ENCODE measurements at places on chromosomes 7 and 10.

DNA sequence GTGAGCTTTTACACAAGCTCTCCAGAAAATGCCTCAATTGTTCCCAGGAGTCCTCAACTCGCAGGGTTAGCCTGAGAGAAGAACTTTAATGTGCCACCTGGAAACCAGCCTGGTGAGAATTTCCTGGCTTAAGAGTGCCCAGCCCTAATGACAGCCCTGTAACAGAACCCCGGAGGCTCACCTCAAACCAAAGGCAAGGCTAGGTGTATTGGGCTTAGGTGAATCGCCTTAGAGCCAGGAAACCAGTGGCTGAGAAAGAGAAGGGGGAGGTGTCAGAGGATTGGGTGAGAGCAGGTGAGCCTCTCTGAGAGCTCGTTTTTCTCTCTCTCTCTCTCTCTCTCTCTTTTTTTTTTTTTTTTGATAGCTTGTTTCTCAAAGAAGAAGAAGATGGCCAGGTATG, 7.3 kb downstream of the OCM2 start:
- no peak for DNase-seq

- DNase-seq: no peak
These were observed 6.0 kb upstream of the DAGLB start for GRCh38 chr7:6453734-6454133.

DNA sequence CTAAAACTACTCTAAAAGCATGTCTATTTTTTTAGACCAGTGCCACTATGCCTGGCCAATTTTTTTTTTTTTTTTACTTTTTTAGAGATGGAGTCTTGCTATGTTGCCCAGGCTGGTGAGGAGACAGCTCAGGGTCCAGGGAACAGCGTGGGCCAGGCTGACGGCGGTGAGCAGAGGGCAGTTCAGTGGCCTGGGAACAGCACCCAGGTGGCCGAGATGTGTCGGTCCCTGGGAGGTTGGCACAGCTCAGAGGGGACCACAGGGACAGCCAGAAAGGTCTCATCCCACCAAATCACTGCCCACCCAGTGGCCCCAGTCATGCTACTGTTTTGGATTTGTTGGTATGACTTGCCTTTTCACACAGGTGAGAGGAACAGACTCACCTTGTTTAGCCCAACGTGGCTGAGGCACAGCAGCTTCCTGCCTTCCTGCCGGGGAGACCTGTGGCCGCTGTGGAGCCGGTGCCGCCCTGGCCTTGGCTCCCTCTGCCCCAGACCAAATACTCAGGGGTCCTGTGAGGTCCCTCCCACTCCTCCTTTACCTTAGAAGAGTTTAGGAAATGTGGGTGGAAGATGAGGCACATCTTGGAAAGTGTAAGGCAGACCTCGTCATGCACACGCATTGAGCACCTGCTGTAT, 109.6 kb downstream of the PTPRE start:
- DNase-seq: no peak

DNA sequence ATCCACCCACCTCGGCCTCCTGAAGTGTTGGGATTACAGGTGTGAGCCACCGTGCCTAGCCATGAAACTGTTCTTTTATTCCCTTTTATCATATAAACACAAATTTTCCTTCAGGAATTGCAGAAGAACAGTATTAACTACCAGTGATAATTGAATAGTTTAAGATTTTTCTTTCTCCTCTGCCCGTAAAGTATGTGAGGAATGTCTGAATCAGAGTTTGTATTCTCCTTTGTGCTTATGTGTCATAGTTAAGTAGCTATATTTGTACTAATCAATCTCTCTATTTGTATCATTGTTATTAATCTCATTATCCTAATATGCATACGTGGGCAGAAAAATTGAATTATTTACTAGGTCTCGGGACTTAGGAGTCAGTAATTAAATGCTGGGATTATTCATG, 83.6 kb downstream of the ZNF277 start:
- no peak for DNase-seq

- DNase-seq: no peak
These were observed 83.9 kb downstream of the SEC23IP start for GRCh38 chr10:119976421-119976820.

GRCh38 chr10:78181381-78182055, 147.9 kb downstream of the RPS24 start:
- no peak for DNase-seq

DNA sequence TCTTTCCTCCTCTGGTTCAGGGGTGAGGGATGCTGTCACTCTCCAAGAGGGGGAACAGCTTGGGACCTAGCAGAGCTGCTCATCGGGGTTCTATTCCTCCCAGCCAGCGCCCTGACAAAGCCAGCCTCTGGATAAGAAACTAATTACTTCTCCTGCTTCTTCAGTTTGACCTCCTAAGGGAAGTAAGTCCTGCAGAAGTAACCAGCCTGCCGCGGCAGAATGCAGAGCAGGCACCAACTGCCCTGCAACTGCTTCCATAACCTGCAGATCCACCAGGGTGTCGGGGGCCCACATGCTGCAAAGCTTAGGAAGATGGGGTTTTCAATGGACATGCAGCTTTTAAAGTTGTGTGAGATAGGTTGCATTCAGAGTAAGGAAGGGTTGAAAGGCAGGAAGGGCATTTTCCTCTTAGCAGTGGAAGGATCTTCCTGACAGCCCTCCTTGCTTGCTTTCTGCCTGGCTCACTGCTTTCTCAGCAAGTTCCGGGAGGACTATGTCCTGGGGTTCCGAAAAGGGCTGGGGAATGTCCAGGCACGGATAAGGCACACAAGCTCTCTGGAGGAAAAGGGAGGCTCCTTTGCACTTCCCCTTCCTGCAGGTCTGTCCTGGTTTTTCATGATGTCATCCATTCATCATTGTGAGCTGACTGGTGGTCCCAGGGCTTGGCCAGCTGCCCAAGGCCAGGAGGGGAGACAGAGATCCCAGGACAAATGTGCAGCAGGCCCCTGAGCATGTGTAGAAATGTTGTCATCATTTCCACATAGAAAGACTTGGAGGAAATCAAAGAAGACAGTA, 24.3 kb upstream of the CALU start:
- DNase-seq: no peak

- no peak for DNase-seq
These were observed 228.1 kb upstream of the KLF14 start for GRCh38 chr7:130962109-130962508.

DNA sequence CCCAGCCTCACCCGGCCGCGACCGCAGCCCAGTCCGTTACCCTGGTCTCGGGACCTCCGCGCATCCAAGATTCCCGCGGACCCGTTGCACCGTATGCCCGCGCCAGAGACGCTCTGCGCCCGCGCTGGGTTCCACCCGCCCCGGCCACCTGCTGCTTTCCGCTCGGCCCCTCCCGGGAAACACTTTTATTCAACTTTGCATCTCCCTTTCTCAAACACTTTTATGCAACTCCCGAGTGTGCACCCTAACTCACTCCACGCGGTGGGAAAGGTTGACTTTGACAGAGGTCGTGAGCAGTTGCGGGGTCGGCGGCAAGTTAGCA, at the start of gene ODAD2:
Gene ODAD2 (minus strand): TSS at position 126 of the 322 bp plus-strand sequence. CDS start 3,937 bp downstream, outside the sequence.
- DNase-seq: no peak

- no peak for DNase-seq
These were observed 57.8 kb downstream of the CASD1 start for GRCh38 chr7:94567396-94567795.

DNA sequence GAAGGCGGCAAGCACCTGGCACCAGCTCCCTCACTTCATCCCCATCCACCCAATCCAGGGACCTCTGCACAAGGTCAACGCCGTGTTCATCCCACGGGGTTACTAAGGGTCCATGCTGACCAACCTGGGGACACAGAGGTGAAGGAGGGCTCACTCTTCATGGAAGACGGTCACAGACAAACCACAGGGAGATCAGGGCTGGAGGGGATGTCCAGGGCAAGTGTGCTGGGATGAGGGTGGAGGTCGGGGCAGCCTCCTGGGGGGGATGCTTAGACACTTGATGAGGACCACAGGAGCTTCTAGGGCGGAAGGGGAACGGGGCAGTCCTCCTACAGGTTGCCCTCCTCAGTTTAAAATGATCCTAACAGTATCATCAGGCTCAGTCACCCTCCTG, 46.7 kb downstream of the FAM53B start:
- no peak for DNase-seq

DNA sequence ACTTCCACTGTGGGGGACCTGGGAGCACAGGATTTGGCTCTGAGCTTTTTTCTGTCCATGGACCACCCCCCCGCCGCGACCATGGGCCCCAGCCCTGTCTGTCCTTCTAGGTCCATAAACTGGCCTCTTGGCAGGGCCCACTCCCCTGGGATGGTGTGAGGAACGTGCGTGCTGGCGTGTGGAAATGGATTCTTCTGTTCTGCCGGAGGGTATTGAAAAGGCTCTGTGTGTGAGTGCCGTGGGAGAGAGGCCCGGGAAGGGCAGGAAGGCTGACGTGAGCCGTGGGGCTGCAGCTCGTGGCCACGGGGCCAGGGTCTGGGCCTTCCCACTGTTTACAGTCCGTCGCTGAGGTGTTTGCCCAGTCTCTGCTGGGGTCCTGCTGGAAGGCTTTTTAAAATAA, 123.7 kb downstream of the GRK5 start:
- DNase-seq: no peak

DNA sequence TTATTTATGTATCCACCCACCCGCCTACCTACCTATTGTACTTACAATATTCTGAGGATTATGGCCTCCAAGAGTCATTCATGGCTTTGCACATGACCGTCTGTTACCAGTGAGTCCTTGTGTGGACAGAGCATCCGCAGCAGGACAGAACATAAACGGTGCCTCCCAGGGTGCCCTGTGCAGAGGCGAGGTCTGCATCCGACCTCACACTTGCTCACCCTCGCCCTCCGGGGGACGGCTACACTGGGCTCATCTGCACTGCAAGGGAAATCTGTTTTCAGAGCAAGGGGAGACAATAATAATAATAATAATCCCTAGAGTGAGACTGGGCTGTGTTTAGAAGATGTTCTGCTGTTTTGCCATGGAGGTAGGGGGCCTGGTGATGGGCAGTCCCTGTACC, 29.8 kb downstream of the PFKP start:
- DNase-seq: no peak

DNA sequence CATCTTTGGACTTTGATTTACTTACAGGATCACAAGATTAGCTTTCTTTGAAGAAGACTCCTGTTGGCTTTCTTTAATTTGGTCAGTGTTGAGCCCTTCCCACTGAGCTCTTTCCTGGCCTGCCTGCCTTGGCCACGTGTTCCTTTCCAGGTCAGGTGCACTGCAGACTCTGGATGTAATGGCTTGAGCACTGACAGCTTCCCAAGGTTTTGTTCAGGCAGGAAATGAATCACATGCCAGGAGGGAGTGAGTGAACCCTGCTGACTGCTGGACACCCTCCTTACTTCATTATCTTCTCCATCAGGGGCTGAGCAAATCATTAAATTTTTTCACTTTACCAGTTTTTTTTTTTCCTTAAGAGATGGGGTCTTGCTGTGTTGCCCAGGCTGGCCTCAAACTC, 29.8 kb downstream of the SNX10 start:
- no peak for DNase-seq

- DNase-seq: no peak
These were observed 235.4 kb downstream of the RNLS start for GRCh38 chr10:88347597-88348304.

GRCh38 chr10:131815266-131816156, 85.3 kb upstream of the PPP2R2D start:
- DNase-seq: no peak

GRCh38 chr7:101589976-101590662, 39.0 kb downstream of the MYL10 start:
- no peak for DNase-seq

GRCh38 chr7:151847136-151847535, 29.8 kb downstream of the PRKAG2 start:
- DNase-seq: no peak

DNA sequence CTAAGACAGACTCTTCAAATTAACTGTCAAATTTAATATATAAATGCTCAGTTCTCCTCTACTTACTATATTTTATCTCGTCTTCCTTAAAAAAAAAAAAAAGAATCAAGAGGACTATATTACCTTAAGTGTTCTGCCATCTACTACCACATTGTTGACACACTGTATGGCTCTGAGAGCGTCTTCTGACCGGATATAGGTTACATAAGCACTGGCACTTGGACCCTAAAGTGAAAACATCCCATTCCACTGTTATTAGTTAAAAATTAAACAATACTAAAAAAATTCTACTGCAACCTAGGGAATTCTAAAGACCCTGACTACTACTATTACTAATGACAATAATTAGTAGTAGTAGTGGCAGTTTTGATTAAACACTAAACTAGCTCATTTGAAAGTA, 95.7 kb downstream of the CNOT4 start:
- no peak for DNase-seq

DNA sequence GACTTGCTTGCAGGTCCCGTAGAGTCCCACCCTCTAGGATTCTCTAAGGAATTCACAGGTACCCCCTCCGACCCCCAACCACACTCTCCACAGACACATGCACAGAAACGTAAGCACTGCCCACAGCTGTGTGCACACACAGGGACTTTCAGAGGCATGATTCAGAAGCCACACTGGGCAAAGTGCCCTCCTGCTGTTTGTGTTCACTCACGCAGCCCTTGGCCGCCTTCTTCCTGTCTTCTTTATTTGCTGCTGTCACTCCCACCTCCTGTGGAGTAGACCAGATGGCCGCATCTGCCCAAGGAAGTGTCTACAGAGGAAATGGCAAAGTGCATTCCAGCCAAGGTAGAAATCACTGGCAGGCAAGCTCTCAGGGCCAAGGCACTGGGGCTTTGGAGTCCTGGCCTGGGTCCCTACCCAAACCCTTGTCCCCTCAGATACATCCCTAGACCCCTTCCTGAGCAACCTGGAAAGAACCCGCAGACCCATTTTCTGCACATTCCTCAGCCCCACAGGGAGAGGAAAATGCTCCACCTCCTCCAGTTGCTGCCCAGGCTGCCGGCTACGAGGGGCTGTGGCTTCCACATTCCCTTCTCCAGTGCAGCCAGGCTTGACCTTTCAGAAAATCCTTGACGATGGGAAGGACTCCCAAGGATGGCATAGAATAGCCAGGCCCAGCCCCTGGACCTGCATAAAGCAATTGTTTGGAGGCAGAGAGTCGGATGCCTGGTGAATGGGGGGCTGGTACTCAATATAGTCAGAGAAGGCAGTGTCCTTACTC, 21.6 kb upstream of the GIMAP8 start:
- DNase-seq: no peak

- no peak for DNase-seq
These were observed 35.9 kb upstream of the SKAP2 start for GRCh38 chr7:26900251-26900650.

- no peak for DNase-seq
These were observed 74.4 kb downstream of the ELFN1 start for GRCh38 chr7:1744296-1745017.

DNA sequence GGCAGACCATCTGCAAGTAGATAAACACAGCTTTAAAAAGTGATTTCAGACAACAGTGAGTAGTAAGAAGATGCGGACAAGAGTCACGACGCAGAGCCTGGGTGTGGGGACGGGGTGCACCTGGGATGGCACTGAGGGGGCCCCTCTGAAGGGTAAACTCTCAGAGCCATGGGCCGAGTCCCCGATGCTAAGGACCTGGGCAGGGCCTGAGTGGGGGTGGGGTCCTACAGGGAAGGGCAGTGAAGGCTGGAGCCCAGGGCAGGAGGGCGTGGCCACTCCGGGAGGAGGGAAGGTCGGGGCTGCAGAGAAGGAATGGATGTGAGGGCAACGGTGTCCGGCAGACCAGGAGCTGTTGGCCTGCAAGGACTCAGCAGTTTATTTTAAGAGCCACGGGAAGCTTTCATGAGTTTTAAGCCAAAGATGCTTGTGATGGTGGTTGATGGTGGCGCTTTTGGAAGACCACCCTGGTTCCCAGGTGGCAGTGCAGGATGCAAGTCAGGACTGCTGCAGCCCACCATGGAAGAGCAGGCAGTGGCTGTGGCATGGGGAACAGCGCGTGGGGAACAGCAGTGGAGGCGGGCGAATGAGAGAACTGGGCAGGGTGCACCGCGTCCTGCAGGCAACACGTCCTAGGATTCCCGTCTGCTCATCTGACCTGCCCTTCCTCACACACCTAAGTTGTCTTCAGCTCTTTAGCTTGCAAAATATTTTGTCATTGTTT, 296.8 kb downstream of the DNAJB6 start:
- no peak for DNase-seq
